ENCODE measurements at places on chromosomes 7 and 10. TPM values are rescaled to one million over a fixed set of nuclear protein-coding genes. Genes with fewer than 3 reads are reported as not detected.

DNA sequence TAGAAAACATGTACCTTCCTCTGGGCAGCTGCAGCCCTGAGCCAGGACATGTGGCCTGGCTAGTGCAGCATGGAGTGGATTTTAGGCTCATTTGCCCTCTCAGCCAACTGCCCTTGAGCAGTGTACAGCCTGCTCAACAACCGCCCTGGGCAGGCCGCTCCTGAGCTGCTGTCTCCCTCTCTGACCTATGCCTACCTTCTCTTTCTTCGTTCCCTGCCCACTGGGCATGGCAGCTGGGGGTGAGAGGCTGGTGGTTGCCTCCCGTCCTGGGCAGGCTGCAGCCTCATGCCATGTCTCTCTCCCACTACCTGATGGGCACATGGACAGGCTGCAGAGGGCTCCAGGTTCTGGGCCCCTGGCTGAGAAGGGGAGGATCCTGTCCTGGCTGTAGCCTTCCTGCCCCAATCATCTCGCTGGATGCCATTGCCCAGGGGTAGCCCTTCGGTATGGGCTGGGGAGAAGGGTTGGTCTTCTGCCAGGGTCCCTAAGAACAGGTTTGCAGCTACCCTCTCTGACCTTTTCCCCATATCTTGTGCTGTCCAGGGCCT is 97.3 kb downstream of the NEURL1 start:
- no peak for DNase-seq
- H3K4me3 ChIP-seq: no peak overlapping the region
- H3K36me3 ChIP-seq: peaks cover 8% of the 10 kb centered on the region

- no peak for DNase-seq
- no peaks in the 10 kb centered on the region for H3K36me3 ChIP-seq
- H3K4me3 ChIP-seq: no peak overlapping the region
- no peaks in the 10 kb centered on the region for H3K4me1 ChIP-seq
Observed at GRCh38 chr7:12609561-12609960, 39.0 kb downstream of the SCIN start.

- no peak overlapping the region for H3K27ac ChIP-seq
- no peak overlapping the region for H3K4me3 ChIP-seq
- no peaks in the 10 kb centered on the region for H3K4me1 ChIP-seq
- H3K27me3 ChIP-seq: no peaks in the 10 kb centered on the region
- no peak for DNase-seq
Observed at GRCh38 chr7:98267303-98267702, 14.2 kb upstream of the BRI3 start.

DNA sequence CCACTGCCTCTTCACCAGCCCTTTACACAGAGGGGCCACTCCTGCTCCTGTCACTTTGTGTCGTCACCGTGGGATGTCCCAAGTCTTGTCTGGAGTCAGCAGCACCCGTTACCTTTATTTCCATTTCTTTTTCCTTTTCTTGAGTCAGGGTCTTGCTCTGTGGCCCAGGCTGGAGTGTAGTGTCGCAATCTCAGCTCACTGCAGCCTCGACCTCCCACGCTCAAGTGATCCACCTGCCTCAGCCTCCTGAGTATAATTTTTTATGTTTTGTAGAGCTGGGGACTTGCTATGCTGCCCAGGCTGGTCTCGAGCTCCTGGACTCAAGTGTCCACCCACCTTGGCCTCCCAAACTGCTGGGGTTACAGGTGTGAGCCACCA is 28.6 kb upstream of the ADGRA1 start:
- H3K4me1 ChIP-seq: no peaks in the 10 kb centered on the region
- H3K27ac ChIP-seq: no peak overlapping the region
- no peak for DNase-seq
- no peaks in the 10 kb centered on the region for H3K36me3 ChIP-seq

GRCh38 chr7:2049111-2049781 is 183.5 kb downstream of the MAD1L1 start:
- no peak for DNase-seq
- no peaks in the 10 kb centered on the region for H3K27me3 ChIP-seq
- H3K4me1 ChIP-seq: peaks cover 6% of the 10 kb centered on the region
- H3K36me3 ChIP-seq: no peaks in the 10 kb centered on the region
- H3K4me3 ChIP-seq: no peak overlapping the region
- H3K27ac ChIP-seq: no peak overlapping the region

- H3K4me1 ChIP-seq: no peaks in the 10 kb centered on the region
- no peaks in the 10 kb centered on the region for H3K27me3 ChIP-seq
- no peak overlapping the region for H3K27ac ChIP-seq
Observed at GRCh38 chr10:104061196-104061595, 24.5 kb downstream of the COL17A1 start.

- no peaks in the 10 kb centered on the region for H3K27me3 ChIP-seq
- no peak for DNase-seq
- no peaks in the 10 kb centered on the region for H3K36me3 ChIP-seq
- H3K4me1 ChIP-seq: peaks cover 2% of the 10 kb centered on the region
- no peak overlapping the region for H3K27ac ChIP-seq
- H3K4me3 ChIP-seq: no peak overlapping the region
Observed at GRCh38 chr10:133004478-133004877, 62.1 kb upstream of the CFAP46 start.

ADCYAP1R1 gene
- total RNA-seq: 12.0 TPM

GRCh38 chr10:86346799-86347665 is 19.6 kb downstream of the GRID1 start:
- H3K27me3 ChIP-seq: no peaks in the 10 kb centered on the region
- H3K4me1 ChIP-seq: no peaks in the 10 kb centered on the region
- no peaks in the 10 kb centered on the region for H3K36me3 ChIP-seq
- DNase-seq: no peak
- H3K4me3 ChIP-seq: no peak overlapping the region

GRCh38 chr10:31158011-31158658 is 126.5 kb upstream of the ZNF438 start:
- H3K36me3 ChIP-seq: no peaks in the 10 kb centered on the region
- H3K27ac ChIP-seq: peak overlapping the region; percentile 61
- H3K27me3 ChIP-seq: no peaks in the 10 kb centered on the region
- DNase-seq: no peak

DNA sequence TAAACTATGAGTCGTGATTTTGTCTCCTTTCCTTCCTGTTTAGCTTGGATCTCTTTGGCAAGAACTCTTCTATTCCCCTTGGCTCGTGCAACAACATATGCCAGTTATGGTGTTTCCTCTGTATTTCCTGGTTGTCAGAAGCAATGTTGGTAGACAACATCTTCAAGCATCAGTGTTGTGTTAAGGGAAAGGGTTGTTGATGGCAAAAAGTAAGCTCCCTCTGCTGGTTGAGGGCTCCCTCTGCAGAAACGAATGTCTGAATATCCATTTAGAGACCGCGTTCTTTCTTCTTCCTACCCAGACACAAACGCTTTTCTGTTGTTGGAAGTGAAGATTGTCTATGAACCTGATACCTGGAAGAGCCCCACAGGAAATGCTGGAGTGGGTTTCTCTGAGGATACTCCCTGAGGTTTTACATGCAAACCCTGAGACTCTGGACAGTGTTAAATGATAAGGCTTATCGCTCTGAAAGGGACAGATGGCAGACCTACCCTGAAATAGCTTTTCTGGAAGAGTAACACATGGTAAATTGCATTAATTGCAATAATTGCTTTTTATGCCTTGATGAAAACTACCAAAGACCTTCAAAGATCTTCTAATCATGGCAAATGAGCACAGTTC is 23.5 kb upstream of the C1QL3 start:
- no peak overlapping the region for H3K4me3 ChIP-seq
- H3K27me3 ChIP-seq: no peaks in the 10 kb centered on the region
- H3K36me3 ChIP-seq: no peaks in the 10 kb centered on the region
- no peaks in the 10 kb centered on the region for H3K4me1 ChIP-seq
- DNase-seq: no peak

- no peak for DNase-seq
- no peak overlapping the region for H3K27ac ChIP-seq
- no peaks in the 10 kb centered on the region for H3K27me3 ChIP-seq
- no peaks in the 10 kb centered on the region for H3K36me3 ChIP-seq
Observed at GRCh38 chr7:105806592-105807447, 69.6 kb downstream of the ATXN7L1 start.

TDRD1 gene
- not detected for total RNA-seq

LRIT1 gene
- not detected for total RNA-seq

GRCh38 chr10:55500931-55501559 is 700.0 kb upstream of the PCDH15 start:
- H3K36me3 ChIP-seq: no peaks in the 10 kb centered on the region
- no peaks in the 10 kb centered on the region for H3K4me1 ChIP-seq
- no peaks in the 10 kb centered on the region for H3K27me3 ChIP-seq
- DNase-seq: no peak
- no peak overlapping the region for H3K27ac ChIP-seq

CLEC5A gene
- 0.49 TPM for total RNA-seq

Measured in vagina (tissue), 2 donors.